ENCODE measurements at places on chromosomes 4 and X.

- no peak for DNase-seq
These were observed 64.3 kb downstream of the GPC3 start for GRCh38 chrX:133921086-133921485.

DNA sequence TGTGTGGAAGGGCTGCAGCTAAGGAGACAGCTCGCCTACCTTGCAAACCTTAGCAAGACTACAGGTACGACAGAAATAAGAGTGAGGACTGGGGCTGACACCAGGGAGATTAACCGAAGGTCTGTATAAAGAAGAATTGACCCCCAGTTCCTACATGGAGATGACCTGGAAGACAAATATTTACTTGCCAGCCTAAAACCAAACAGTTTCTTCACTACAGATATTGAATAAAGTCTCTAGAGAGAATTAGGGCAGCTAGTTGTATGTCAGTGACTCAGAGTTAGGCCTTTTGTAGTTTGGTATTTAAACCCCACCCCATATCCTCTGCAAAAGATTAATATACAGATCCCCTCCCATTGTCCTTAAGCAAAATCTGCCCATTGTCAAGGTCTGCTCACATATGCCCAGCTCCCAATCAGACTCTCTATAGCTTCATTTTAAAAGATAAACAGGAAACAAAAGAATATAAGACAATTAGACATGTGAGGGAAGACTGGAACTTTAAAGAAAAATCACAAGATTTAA, 28.1 kb upstream of the FRMPD3 start:
- no peak for DNase-seq

GRCh38 chrX:68355629-68355920, 77.7 kb downstream of the OPHN1 start:
- no peak for DNase-seq

DNA sequence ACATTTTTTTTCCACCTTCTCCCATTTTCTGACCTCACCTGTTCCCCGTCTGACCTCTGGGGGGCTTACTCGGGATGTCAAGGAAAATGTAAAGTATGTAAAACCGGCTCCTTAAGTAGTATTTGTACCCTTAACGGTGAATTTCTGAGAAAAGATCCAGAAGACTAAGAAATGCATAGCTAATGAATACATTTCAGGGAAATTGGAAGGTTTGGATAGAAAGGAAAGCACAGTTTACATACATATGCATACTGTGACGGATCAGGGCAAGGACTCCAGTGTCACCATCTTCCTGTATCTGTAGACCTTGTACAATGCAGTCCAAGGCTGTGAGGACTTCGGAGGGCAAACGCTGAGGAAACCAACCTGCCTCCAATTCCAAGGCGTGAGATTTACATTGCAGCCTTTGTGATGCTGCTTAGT, 2185.9 kb upstream of the TENM3 start:
- no peak for DNase-seq

- no peak for DNase-seq
These were observed 9.9 kb downstream of the FHL1 start for GRCh38 chrX:136157187-136157586.
